Left lung (tissue), 14 donors: ENCODE measurements at places on chromosomes 4 and X. TPM values are rescaled to one million over a fixed set of nuclear protein-coding genes. Genes with fewer than 3 reads are reported as not detected.

CXorf49B gene
- not detected for polyA plus RNA-seq

- no peak for DNase-seq
Measured at GRCh38 chr4:32037399-32037798, 1317.2 kb downstream of the PCDH7 start.

DNA sequence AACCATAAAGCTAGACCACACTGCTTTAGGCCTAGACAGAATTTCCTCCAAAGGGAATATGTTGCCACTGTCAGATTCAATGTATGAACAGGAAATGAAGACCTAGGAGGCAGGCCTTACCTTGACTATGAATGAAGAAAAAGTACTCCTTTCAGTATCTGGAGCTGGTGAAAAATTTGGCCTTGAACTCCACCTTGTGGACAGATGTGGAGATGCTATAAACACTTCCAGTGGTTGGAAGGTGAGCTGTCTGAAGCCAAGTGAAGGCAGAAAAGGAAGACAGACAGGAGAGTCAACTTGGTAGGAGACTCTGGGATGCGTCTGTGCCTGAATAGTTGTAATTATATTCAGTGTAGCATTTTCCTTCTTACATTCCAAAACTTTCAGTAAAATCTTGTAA lies 17.2 kb downstream of the SPIN3 start:
- DNase-seq: no peak

DNA sequence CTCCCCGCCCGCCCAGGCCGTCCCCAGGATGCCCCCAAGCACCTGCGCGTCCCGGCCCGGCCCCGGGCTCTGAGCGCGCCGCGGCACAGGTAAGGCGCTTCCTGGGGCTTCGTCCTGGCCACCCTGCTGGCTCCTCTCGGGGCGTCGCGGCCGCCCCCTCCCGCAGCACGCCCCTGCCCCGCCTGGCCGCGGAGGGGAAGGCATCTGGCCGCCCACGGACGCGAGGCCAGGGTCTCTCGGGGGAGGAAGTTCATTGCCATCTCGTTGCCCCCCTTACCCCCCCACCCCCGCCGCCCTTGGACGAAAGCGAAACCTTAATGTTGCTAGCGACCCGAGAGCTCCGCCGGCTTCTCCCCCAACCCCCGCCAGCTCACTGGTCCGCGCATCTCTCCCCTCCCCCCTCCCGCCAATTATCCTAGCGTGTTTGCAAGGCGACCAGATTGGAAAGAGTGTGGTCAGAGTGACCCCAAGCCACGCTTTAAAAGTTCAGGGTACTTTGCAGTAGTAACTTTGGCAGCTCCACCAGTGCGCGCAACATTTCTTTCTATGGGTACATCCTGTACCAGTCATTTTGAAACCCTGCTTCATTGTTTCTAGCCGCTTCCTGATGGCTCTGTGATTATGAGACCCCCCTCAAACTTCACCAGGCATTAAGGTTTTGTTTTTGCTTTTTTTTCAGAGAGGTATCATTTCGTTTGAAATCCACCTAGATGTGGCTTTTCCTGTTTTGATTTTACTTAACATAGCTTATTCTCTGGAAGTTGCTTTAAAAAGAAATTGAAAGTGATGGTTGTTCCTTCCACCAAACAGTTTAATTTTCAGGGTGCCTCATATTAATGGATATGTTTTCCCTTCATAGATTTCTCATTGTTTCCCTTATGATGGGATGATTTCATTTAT lies 626 bp downstream of the TBC1D1 start:
- peak; percentile 37 for DNase-seq

DNA sequence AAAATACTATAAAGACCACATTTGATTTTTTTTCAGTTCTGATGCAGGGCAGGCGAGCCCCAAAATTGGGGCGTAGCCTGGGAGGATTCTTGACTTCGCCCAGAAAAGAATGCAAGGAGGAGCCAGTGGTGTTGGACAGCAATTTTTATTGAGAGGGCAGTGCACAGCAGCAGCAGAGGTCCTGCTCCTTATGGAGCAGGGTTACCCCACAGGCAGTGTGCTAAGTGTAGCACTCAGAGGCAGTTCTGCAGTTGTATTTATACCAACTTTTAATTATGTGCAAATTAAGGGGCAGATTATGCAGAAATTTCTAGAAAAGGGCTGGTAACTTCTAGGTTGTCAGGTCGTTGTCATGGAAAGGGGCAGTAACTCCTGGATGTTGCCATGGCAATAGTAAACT lies 69.9 kb downstream of the GASK1B start:
- DNase-seq: no peak

SHROOM2 gene
- polyA plus RNA-seq: 14.2 TPM

TLR10 gene
- polyA plus RNA-seq: 0.68 TPM

DNA sequence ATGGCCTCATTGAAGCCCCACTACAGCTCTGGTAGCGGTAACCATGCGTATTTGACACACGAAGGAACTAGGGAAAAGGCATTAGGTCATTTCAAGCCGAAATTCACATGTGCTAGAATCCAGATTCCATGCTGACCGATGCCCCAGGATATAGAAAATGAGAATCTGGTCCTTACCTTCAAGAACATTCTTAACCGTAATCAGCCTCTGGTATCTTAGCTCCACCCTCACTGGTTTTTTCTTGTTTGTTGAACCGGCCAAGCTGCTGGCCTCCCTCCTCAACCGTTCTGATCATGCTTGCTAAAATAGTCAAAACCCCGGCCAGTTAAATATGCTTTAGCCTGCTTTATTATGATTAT lies 876 bp downstream of the HPRT1 start:
- peak; percentile 1 for DNase-seq

ERCC6L gene
- polyA plus RNA-seq: 5.3 TPM

- DNase-seq: no peak
Measured at GRCh38 chr4:184854673-184855072, 28.9 kb upstream of the ACSL1 start.

- no peak for DNase-seq
Measured at GRCh38 chrX:49001521-49002090, 458 bp downstream of the GRIPAP1 start.

DNA sequence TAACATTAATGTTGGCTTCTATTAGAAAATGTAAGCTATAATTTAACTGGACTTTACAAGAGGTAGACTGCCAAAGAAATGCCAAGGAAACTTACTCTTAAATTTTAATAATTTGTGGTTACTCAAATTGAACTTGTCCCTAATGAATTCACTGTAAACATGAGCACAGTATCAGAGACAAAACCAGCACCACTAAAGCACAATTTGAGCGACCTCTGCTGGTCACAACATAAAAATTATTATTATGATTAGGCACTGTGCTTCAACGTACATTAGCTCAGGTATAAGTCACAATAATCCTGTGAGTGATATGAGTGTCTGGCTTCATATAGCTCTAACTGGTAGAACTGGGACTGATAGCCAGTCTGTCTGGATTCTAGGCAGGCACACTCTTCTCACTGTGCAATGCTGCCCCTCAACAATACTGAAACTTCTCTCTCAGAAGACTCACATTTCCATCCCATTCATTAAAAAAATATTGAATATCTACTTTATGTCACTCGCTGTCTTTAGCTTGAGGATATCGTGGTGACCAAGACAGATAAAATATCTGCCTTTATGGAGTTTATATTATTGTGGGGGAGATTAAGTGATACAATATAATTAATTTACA lies 8.0 kb downstream of the NUDT6 start:
- DNase-seq: no peak

NXF3 gene
- 0.34 TPM for polyA plus RNA-seq

- DNase-seq: no peak
Measured at GRCh38 chr4:6733358-6734164, 17.6 kb downstream of the BLOC1S4 start.

DNA sequence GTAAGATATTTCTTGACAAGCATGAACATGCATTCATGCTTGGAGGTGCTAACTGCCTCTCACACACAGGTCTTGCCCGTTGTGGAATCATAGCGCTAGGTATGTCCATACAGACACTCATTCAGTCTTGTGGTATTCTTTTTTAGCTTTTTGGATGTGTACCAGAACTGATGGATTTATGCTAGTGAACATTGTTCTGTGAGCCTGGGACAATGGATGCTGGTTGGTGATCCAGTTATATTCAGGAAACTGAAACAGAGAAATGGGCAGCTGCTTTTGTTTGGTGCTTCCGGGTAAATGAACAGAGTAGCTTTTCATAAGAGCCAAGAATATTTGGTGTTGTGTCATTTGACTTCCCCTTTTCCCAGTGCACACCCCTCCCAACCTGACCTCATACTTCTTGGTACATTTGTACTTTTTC lies 78.9 kb upstream of the SLC4A4 start:
- DNase-seq: no peak
